ENCODE measurements at places on chromosomes 3 and 15.

DNA sequence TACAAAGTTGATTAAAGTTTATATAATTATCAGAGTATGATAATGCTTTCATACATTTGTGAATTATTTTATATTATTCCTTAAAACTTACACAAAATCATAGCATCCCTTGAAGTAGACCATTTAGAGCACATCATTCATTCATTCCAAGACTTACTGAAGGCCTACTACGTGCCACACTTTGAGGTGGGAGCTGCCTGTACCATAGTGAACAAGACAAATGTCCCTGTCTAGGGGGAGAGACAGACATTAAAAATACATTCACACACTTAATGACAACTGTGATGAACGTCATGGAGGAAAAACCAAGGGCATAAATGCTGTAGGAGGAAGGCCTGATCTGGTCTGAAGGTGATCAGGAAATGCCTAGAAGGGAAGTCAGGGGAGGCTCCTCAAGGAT, 12.1 kb downstream of the MCCC1 start:
- DNase-seq: no peak

DNA sequence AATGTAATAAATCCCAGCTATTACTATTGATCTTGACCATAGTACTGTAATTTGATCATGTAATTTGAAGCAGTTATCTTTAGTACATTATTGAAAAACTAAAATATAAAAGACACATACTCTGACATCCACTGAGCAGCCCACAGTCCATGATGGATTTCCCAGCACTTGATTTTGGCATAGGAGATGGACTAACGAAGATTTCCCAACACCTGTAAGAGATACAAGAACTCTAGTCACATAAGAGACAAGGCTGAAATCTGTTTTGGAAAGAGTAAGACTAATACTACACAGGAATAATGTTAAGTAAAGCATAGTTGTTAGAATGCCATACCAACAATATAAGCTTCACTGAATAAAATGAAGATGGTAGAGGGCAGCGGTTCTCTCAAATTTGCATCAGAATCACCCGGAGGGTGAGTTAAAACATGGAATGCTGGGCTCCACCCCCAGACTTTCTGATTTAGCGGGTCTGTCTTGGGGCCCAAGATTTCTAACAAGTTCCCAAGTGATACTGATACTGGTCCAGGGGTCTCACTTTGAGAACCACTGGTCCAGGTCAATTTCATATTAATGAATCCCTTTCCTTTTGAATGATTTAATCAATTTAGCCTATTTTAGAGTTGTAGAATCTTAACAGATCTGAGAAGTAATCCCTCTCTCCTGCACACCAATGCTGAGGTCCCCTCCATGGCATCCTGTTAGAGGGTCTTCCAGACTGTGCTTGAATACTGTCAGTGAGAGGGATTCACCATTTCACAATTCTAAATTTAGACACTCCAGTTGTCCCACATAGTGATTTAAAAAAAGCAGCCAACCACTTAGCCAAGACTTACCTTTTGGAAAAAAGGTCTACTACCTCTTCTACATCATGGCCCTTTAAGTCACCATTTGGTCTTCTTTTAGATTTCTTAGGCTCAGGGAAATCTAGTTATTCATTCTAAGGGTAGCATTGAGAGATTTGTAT, 11.5 kb downstream of the RABL3 start:
- DNase-seq: no peak

DNA sequence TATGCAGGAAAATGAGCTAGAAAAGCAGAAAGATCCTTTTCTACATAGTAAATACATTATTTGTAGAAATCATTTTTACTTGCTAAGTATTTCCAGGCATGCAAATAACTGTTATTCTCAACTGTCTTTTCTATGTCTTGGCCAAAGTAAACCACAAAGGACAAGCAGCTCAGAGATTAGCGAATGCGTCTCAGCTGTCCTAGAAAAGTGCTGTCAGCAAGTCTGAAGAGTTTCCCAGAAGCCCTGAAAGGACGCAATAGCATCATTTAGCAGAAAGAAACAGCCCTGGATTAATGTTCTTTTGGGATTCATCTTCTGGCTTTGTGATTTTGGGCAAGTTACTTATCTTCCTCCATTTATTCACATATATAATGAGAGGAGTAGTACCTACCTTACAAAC, 100.3 kb downstream of the ZIC1 start:
- no peak for DNase-seq

GRCh38 chr15:72415304-72415703, 17.2 kb downstream of the TMEM202 start:
- no peak for DNase-seq

GRCh38 chr3:57816471-57817095, 60.5 kb downstream of the SLMAP start:
- DNase-seq: no peak

DNA sequence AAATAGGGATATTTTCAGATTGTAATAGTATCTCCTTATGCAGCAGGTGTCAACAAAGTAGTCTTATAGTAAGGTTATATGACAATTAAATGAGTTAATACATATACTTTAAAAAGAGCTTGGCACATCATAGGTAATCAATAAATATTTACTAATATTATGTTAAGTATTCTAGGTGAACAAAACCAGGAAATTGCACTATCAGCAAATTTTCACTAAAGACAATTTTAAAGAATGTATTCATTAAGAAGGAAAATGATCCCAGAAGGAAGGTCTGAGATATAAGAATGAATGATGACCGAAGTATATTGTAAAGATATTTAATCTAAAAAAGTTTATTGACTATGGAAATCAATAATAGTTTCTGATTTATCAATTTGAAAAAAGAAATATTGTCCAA, 281.9 kb downstream of the ADAMTSL3 start:
- DNase-seq: no peak

- DNase-seq: no peak
Measured at GRCh38 chr15:35784745-35785144, 238.8 kb upstream of the DPH6 start.
